ENCODE measurements at places on chromosomes 2 and 18.

GRCh38 chr2:119760237-119760955 is 674 bp downstream of the PTPN4 start:
- peak; percentile 70 for DNase-seq
- no peaks in the 10 kb centered on the region for H3K36me3 ChIP-seq
- peaks cover 40% of the 10 kb centered on the region for H3K4me1 ChIP-seq
- H3K4me3 ChIP-seq, result peak overlapping the region; percentile 84
- H3K27me3 ChIP-seq, result no peaks in the 10 kb centered on the region

GRCh38 chr18:59712311-59712710 is 15.1 kb upstream of the CCBE1 start:
- no peaks in the 10 kb centered on the region for H3K4me1 ChIP-seq
- H3K4me3 ChIP-seq, result no peak overlapping the region
- no peak overlapping the region for H3K27ac ChIP-seq
- no peaks in the 10 kb centered on the region for H3K36me3 ChIP-seq
- H3K27me3 ChIP-seq, result no peaks in the 10 kb centered on the region

GRCh38 chr18:70368903-70369302 is 80.1 kb downstream of the SOCS6 start:
- peaks cover 4% of the 10 kb centered on the region for H3K4me1 ChIP-seq
- no peak overlapping the region for H3K27ac ChIP-seq
- no peak for DNase-seq
- H3K4me3 ChIP-seq, result no peak overlapping the region
- H3K36me3 ChIP-seq, result no peaks in the 10 kb centered on the region
- H3K27me3 ChIP-seq, result no peaks in the 10 kb centered on the region

GRCh38 chr2:223612501-223612900 is 10.3 kb upstream of the SCG2 start:
- DNase-seq, result no peak
- H3K27me3 ChIP-seq, result no peaks in the 10 kb centered on the region
- peak overlapping the region; percentile 36 for H3K4me3 ChIP-seq
- peaks cover 12% of the 10 kb centered on the region for H3K4me1 ChIP-seq
- no peak overlapping the region for H3K27ac ChIP-seq
- H3K36me3 ChIP-seq, result no peaks in the 10 kb centered on the region

GRCh38 chr2:15043336-15044058 is 411.0 kb downstream of the LRATD1 start:
- no peaks in the 10 kb centered on the region for H3K4me1 ChIP-seq
- H3K36me3 ChIP-seq, result no peaks in the 10 kb centered on the region
- H3K27me3 ChIP-seq, result no peaks in the 10 kb centered on the region
- DNase-seq, result no peak
- no peak overlapping the region for H3K27ac ChIP-seq

- peak overlapping the region; percentile 90 for H3K4me3 ChIP-seq
- H3K27ac ChIP-seq, result peak overlapping the region; percentile 89
- no peaks in the 10 kb centered on the region for H3K36me3 ChIP-seq
- no peak for DNase-seq
Measured at GRCh38 chr2:73111073-73112025, 1.4 kb downstream of the RAB11FIP5 start.

DNA sequence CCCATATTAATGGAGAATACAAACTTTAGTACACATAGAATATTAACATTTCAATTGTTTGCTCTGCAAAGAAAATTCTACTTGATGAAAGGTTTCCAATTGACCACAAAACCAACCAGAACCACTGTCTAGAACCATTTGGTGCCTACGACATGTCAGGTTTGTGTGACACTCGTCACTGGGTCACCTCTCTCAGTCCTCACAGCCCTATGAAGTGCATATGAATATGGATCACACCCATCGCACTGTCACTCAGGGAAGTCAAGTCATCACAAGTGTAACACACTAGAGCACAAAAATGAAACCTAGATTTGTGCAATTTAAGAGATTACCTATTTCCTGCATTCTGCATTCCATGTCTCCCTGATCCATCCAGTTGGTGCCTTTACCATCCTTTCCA is 43.7 kb downstream of the PTPN2 start:
- peaks cover 24% of the 10 kb centered on the region for H3K4me1 ChIP-seq
- H3K4me3 ChIP-seq, result no peak overlapping the region
- H3K27me3 ChIP-seq, result no peaks in the 10 kb centered on the region
- peak overlapping the region; percentile 28 for H3K27ac ChIP-seq
- peaks cover 4% of the 10 kb centered on the region for H3K36me3 ChIP-seq
- no peak for DNase-seq

- peaks cover 54% of the 10 kb centered on the region for H3K4me1 ChIP-seq
- no peaks in the 10 kb centered on the region for H3K36me3 ChIP-seq
- no peak overlapping the region for H3K27ac ChIP-seq
Measured at GRCh38 chr18:45621061-45621511, 5.8 kb downstream of the SLC14A2 start.

DNA sequence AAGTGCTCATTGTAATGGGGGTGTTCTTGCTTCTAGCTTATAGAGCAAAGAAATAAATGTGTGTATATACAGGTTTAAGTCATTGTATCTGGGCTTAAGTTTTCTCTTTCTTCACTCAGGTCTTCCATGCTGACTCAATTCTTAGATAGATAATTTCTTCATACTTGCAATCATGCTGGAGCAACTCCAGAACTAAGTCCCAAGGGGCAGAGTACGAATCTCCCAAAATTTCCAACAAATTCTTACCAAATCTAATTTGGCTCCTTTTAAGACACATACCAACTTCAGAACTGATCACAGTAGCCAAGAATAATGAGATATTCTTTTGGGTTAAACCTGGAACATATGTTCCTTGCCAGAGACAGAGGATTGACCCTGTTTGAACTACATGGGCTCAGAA is 4.3 kb upstream of the SPAG16 start:
- H3K27ac ChIP-seq, result peak overlapping the region; percentile 0
- no peak overlapping the region for H3K4me3 ChIP-seq
- no peak for DNase-seq
- H3K36me3 ChIP-seq, result no peaks in the 10 kb centered on the region
- no peaks in the 10 kb centered on the region for H3K27me3 ChIP-seq

- peaks cover 28% of the 10 kb centered on the region for H3K4me1 ChIP-seq
- no peak for DNase-seq
- no peaks in the 10 kb centered on the region for H3K36me3 ChIP-seq
- no peak overlapping the region for H3K27ac ChIP-seq
- peaks cover 9% of the 10 kb centered on the region for H3K27me3 ChIP-seq
- no peak overlapping the region for H3K4me3 ChIP-seq
Measured at GRCh38 chr2:113282747-113283533, 4.2 kb upstream of the PAX8 start.

GRCh38 chr2:4404363-4404762 is 701.0 kb downstream of the DCDC2C start:
- DNase-seq, result no peak
- H3K36me3 ChIP-seq, result no peaks in the 10 kb centered on the region
- no peak overlapping the region for H3K27ac ChIP-seq
- no peak overlapping the region for H3K4me3 ChIP-seq

- H3K36me3 ChIP-seq, result no peaks in the 10 kb centered on the region
- no peak overlapping the region for H3K27ac ChIP-seq
- H3K4me3 ChIP-seq, result no peak overlapping the region
- no peaks in the 10 kb centered on the region for H3K27me3 ChIP-seq
- DNase-seq, result no peak
- H3K4me1 ChIP-seq, result no peaks in the 10 kb centered on the region
Measured at GRCh38 chr2:99242151-99242550, 13.3 kb downstream of the LYG2 start.

DNA sequence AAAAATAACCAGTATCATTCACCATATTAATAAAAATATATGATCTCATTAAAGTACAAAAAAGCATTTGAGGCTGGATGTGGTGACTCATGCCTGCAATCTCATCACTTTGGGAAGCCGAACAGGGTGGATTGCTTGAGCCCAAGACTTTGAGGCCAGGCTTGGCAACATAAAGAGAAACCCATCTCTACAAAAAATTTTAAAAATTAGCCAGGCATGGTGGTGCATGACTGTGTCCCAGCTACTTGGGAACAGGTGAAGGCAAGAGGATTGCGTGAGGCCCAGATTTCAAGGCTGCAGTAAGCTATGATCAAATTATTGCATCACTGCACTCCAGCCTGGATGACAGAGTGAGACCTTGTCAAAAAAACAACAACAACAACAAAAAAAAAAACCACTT is 75.9 kb downstream of the RAD51AP2 start:
- DNase-seq, result no peak
- no peaks in the 10 kb centered on the region for H3K4me1 ChIP-seq
- H3K36me3 ChIP-seq, result no peaks in the 10 kb centered on the region
- no peak overlapping the region for H3K4me3 ChIP-seq

DNA sequence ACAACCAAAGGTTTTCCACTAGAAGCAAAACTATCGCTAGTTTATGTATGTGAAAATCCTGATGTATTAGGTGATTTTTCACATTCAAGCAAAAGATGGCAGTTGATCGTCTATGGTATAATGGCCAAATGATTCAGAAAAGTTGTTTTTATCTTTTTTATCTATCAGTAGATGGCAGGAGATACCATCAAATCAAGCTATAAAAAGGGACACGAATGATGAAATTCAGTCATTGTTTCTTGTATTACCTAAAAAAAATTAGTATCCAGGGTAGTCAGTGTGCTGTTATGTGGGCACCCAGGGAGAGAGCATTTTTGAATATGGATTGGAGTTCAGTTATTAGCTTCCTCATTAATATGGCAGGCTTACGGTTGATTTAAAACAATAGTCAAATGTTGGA is 22.9 kb upstream of the CAVIN2 start:
- H3K36me3 ChIP-seq, result no peaks in the 10 kb centered on the region
- H3K27ac ChIP-seq, result no peak overlapping the region
- H3K27me3 ChIP-seq, result no peaks in the 10 kb centered on the region
- H3K4me1 ChIP-seq, result peaks cover 28% of the 10 kb centered on the region

GRCh38 chr2:105455488-105456003 is 56.7 kb upstream of the FHL2 start:
- H3K4me3 ChIP-seq, result no peak overlapping the region
- H3K27me3 ChIP-seq, result no peaks in the 10 kb centered on the region
- DNase-seq, result no peak
- H3K4me1 ChIP-seq, result peaks cover 13% of the 10 kb centered on the region
- peak overlapping the region; percentile 34 for H3K27ac ChIP-seq

DNA sequence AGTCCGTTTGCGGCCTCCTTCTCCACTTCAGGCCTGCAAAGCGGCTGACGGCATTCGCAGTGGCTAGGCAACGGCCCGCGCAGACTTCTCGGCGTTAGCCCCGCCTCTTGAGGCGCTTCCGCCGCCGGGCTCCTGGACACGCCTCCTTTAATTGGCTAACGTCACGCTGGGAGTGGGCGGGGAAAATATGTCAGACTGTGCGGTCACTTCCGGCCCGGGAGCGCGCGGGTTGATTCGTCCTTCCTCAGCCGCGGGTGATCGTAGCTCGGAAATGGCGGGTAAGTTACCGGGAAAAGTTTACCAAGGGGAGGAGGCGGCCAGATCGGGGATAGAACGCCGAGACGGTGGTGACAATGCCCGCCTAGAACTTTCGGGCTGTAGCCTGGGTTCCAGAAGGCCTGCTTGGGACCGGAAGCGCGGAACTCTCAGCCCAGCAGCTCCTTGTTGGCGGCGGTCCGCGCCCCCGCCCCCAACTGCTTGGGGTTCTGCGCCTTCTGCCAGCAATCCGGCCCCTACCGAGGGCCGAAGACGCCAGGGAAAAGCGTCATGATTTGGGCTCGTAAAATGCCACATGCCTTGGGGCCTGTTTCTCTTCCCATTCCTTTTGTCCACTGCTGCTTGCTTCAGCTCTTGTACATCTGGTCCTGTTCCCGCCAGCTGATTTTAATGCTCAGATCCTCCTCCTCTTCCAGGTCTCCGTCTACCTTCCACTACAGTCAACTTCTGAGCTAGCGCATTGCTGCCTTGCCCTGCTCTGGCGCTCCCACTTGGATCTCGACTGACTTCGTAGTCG is at the start of gene HAT1:
Gene HAT1 (plus strand): TSS at position 232 of the 793 bp plus-strand sequence. CDS start 40 bp downstream, at position 272.
- H3K4me1 ChIP-seq, result peaks cover 27% of the 10 kb centered on the region
- peaks cover 7% of the 10 kb centered on the region for H3K36me3 ChIP-seq
- DNase-seq, result peak; percentile 99
- no peaks in the 10 kb centered on the region for H3K27me3 ChIP-seq
- peak within 1 kb of the TSS; percentile 96 for H3K27ac ChIP-seq

DNA sequence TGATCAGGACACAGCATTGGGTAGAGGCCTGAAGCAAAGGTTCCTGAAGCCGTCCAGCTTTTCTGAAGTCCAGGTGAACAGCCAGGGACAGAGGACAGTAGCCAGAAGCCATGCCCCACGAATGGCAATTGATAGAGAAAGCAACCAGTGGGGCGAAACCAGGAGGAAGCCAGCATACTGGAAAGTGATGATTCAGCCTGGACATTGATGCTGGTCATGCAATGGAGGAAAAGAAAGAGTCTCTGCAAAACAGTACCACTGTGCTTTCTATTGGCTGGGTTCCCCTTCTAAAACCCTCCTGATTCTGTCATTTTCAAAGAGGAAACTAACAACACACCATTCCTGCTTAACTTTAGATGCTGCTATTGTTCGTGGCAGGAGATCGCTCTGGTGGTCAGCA is 221.4 kb upstream of the EPAS1 start:
- no peak for DNase-seq
- no peak overlapping the region for H3K27ac ChIP-seq
- H3K27me3 ChIP-seq, result no peaks in the 10 kb centered on the region
- H3K4me3 ChIP-seq, result no peak overlapping the region
- no peaks in the 10 kb centered on the region for H3K36me3 ChIP-seq
- H3K4me1 ChIP-seq, result peaks cover 2% of the 10 kb centered on the region

Data from suprapubic skin (tissue), 4 donors.